ENCODE measurements at places on chromosomes 5 and 9.

DNA sequence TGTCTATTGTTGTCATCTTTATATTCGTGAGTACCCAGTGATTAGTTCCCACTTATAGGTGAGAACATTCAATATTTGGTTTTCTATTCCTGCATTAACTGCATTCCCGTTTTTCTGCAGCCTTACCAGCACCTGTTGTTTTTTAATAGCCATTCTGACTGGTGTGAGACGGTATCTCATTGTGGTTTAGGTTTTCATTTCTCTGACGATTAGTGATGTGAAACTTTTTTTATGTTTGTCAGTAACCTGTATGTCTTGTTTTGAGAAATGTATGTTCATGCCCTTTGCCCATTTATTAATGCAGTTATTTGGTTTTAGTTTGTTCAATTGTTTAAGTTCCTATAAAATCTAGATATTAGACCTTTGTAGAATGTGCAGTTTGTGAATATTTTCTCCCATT, 546.0 kb upstream of the RORB start:
- no peak for DNase-seq

GRCh38 chr9:81693671-81694378, 4.5 kb upstream of the TLE1 start:
- DNase-seq = no peak

DNA sequence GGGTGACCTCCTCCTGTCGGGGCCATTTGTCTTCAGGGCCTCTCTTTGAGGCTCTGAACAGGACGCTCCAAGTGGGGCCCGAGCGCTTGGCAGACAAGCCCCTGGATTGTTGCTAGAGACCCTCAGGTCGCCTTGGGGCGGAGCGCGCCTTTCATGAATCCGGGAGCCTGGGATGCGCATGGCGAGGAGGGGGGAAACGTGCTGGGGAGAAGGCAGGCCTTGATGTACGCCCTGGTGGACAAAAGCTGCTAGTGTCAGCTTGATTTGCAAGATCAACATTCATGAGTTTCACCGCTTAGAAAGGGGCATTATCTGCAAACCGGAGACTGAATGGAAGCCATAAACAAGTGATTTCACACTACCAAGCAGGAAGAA, 226.3 kb downstream of the SMARCA2 start:
- no peak for DNase-seq

GRCh38 chr9:100285601-100286000, 67.1 kb downstream of the TEX10 start:
- DNase-seq = no peak

- no peak for DNase-seq
These were observed 15.4 kb downstream of the CDC42SE2 start for GRCh38 chr5:131279204-131279603.

DNA sequence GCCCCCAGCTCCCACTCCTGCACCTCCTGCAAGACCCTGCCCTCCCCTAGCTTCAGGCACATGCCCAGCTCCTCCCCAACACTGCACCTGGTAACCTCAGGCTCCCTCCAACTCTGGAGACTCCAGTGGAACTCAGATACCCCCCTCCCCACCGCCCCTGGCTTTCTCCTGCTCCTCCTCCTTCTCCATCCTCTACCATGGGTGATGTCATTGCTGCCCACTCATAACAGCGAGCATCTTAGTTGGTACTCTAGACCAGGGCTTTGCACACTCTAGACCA, 24.7 kb upstream of the CNOT6 start:
- no peak for DNase-seq

DNA sequence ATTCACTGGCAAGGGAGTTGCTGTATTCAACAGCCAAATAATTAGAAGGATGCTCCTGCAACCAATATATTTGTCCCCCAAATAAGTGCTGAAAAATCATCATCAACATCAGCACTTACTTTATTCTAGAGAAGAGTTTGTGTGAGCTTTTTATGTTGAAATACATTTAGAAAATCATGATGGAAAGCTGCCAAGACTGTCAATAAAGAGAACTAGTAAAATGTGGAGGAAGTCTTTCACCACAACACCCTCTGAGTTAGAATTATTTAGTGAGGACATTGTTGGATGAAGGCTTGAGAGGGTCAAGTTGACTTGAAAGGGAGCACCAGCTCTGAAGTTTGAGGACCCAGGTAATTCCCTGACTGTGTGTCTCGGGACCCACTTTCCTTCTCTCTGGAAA, 100.2 kb upstream of the TBCA start:
- no peak for DNase-seq

DNA sequence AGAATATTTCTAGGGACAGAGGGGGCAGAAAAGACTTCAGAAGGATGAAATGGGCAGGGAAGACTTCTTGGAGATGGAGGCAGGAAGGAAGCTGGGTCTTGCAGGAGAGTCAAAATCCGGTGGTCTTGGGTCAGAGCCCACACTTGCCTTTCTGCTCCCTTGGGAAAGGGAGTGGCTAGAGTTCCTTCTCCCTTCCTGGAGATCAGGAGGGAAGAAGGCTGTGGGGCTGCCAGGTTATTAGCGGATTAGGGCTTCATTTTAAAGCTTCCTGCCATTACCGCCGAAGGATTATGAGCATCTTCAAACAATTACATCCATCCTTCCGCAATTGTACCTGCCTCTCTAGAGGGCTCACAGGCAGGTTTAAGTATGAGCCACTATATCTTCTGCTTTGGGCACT, 19.2 kb upstream of the SYNPO start:
- DNase-seq = no peak

- no peak for DNase-seq
These were observed 14.3 kb downstream of the CDK20 start for GRCh38 chr9:87959916-87960581.

DNA sequence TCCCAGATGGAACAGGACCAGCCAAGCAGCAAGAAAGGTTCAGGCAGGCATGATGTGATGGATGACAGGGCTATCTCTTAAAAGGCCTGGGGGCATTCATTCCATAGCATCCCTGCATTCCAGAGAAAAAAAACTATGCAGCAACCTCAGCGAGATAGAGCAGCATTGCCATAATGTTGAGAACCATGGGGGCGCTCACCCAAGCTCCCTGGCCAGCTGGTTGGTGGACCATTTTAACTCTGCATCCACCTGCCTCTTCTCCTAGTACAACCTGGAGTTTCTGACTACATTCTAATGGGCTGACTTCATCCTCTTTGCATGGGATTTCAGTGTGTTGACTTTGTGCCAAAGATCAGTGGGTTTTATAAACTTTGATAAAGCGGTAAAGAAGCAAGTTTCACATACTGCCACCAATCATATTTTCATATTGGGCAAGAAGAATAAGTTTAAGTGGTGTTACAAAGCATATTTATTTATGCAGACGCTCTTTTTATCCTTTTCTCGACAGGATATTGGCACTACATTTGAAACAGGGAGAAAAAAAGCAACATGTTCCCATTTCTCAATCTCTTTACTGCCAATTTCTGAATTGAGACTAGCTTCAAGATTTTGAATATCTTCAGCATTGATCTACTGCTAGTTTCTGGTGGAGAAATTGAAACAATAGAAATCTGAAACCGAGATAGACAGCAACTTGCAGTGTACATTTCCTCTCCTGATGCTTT, 378.3 kb upstream of the WWC1 start:
- DNase-seq = no peak

DNA sequence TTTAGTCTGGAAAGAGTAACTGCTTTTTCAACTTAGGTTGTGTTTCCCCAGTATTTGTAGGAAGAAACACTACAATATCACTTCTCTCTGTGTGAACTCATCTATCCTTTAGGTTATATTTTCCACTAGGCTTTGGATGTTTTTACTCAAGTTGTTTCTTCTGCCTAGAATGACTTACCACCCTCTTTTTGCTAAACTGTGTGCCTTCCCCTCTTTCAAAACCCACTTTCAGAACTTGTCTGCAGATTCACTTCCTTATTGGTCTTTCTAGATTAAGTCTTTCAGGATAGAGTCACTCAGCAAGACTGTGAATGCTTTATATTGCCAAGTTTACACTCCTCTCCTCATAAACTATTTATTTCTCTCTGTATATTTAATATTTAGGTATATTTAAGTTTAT, 14.2 kb upstream of the CAST start:
- DNase-seq = no peak

- no peak for DNase-seq
These were observed 551.2 kb upstream of the TUSC1 start for GRCh38 chr9:26229324-26230054.

DNA sequence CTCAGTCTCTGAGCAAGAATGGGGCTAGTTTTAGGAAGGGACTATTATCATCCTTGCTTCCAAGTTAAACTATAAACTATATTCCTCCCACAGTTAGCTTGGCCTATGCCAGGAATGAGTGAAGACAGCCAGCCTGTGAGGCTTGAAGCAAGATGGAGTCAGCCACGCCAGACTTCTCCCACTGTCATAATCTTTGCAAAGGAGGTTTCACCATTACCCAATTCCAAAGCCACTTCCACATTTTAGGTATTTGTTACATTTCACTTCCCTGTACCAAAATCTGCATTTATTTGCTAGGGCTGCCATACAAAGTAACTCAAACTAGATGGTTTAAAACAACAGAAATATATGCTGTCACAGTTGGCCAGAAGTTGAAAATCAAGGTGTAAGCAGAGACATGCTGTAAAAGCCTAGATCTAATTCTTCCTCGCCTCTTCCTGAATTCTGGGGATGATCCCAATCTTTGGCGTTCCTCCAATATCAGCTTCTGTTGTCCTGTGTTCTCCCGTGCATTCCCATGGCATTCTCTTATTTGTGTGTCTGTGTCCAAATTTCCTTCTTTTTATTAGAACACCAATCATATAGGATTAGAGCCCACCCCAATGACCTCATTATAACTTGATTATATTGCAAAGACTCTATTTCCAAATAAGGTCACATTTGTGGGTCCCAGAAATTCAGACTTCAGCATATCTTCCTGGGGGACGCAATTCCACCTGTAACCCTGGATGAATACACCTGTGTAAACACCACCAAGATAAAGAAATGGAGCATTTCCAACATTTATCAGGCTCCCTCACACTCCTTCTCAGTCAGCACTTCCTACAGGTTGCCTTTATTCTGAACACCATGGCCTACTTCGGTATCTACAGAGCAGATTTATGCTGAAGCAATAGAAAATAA, 126.8 kb downstream of the GCNT1 start:
- DNase-seq = no peak

GRCh38 chr5:50807661-50808060, 141.2 kb downstream of the PARP8 start:
- DNase-seq = peak; percentile 18

Measured in DMS79 treated with DMSO at 0.1 percent for 48 hours (cell line).